ENCODE measurements at places on chromosomes 13 and 19. TPM values are rescaled to one million over a fixed set of nuclear protein-coding genes. Genes with fewer than 3 reads are reported as not detected.

The RUBCNL gene
- not detected for total RNA-seq

The CEACAM5 gene
- total RNA-seq, result not detected

The SRRM5 gene
- total RNA-seq, result 0.58 TPM

The ZNF285 gene
- total RNA-seq, result 1.0 TPM

The MCEMP1 gene
- not detected for total RNA-seq

- H3K4me1 ChIP-seq, result no peaks in the 10 kb centered on the region
- DNase-seq, result no peak
- H3K4me3 ChIP-seq, result no peak overlapping the region
- no peak overlapping the region for H3K27ac ChIP-seq
Observed at GRCh38 chr13:105655046-105655445, 880.4 kb downstream of the EFNB2 start.

DNA sequence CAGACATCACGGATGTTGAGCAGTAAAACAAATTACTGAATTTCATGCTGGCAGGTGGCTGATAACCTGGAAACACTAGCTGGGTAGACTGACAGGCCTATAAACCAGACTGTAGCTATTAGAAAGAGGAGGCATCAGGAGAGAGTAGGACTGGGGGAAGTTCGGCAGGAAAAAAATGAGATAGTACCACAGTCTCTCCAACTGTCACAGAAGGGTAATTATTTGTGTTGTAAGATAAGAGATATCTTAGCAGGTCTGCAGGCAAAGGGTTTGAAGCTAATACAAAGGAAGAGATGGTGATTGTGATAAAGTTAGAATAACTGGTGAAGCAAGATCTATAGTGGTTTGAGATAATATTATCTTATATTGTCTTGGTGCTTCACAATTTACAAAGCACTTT lies 41.7 kb downstream of the MIPEP start:
- no peak overlapping the region for H3K4me3 ChIP-seq
- H3K27ac ChIP-seq, result peak overlapping the region; percentile 13
- DNase-seq, result no peak
- no peaks in the 10 kb centered on the region for H3K4me1 ChIP-seq
- no peaks in the 10 kb centered on the region for H3K36me3 ChIP-seq
- no peaks in the 10 kb centered on the region for H3K27me3 ChIP-seq

DNA sequence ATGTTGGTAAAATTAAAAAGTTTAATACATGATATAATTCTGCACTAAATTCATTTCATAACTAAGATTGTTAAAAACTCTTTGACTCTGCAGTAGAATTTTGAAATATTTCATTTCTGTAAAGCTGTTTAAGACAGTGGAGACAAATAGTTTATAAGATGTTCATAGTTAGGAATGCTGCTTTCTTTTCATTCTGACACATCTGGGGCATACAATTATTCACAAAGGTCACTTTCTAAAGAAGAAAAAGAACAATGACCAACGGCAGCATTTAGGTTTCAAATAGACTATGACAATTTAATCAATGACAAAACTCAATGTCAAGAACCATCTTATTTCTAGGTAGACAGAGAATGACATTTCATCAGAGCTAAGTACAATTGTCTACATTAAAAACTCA lies 1422.1 kb downstream of the PCDH9 start:
- H3K4me1 ChIP-seq, result no peaks in the 10 kb centered on the region
- no peak for DNase-seq
- H3K27ac ChIP-seq, result no peak overlapping the region
- no peaks in the 10 kb centered on the region for H3K27me3 ChIP-seq
- H3K4me3 ChIP-seq, result no peak overlapping the region
- no peaks in the 10 kb centered on the region for H3K36me3 ChIP-seq

- no peaks in the 10 kb centered on the region for H3K27me3 ChIP-seq
- DNase-seq, result no peak
- H3K27ac ChIP-seq, result no peak overlapping the region
Observed at GRCh38 chr19:5345895-5346386, 5.3 kb upstream of the PTPRS start.

- peak; percentile 3 for DNase-seq
- H3K27me3 ChIP-seq, result no peaks in the 10 kb centered on the region
- no peak overlapping the region for H3K4me3 ChIP-seq
Observed at GRCh38 chr13:19818223-19818842, 35.6 kb upstream of the PSPC1 start.

- no peaks in the 10 kb centered on the region for H3K27me3 ChIP-seq
- no peaks in the 10 kb centered on the region for H3K36me3 ChIP-seq
- DNase-seq, result no peak
- H3K4me3 ChIP-seq, result no peak overlapping the region
- H3K27ac ChIP-seq, result no peak overlapping the region
Observed at GRCh38 chr13:85420136-85420535, 379.1 kb downstream of the SLITRK6 start.

DNA sequence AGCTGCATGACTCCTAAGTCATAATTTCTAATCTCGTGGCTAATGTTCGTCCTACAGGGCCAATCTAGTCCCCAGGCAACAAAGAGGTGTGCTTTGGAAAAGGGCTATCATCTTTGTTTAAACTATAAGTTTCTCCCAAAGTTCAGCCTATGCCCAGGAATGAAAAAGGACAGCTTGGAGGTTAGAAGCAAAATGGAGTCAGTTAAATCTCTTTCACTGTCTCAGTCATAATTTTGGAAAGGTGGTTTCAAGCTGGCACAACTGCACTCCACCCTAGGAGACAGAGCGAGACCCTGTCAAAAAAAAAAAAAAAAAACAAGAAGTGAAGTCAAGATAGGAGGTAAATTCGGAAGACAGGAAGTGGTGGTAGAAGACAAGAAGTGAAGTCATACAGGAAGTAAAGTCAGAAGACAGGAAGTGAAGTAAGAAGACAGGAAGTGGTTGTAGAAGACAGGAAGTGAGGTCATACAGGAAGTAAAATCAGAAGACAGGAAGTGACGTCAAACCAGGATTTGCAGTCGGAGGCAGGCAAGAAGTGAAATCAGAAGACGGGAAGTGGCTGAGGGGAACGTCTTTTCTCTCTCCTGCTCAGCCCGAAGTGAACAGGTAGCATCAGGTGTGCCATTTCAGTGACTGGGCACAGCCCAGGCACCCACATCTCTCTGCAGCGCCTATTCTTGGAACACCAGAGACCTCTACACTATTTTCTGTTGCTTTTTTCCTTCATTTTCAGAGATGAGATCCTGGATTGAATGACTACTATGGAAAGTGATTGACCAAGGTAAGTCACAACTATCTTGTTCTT lies 32.2 kb downstream of the GP6 start:
- H3K4me3 ChIP-seq, result peak overlapping the region; percentile 63
- peak; percentile 42 for DNase-seq
- H3K27ac ChIP-seq, result peak overlapping the region; percentile 72
- peaks cover 13% of the 10 kb centered on the region for H3K4me1 ChIP-seq
- peaks cover 4% of the 10 kb centered on the region for H3K27me3 ChIP-seq

DNA sequence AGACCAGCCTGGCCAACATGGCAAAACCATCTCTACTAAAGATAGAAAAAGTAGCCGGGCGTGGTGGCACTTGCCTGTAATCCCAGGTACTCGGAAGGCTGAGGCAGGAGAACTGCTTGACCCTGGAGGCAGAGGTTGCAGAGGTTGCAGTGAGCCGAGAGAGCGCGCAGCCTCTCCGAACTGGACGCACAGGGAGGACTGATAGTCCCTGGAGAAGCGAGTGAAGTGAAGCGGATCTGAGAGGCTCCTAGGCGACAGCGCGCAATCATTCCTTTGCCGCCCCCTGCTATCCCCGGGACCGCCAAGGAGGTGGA lies 233 bp downstream of the ZNF561 start:
- peaks cover 19% of the 10 kb centered on the region for H3K4me1 ChIP-seq
- H3K36me3 ChIP-seq, result peaks cover 28% of the 10 kb centered on the region
- H3K27me3 ChIP-seq, result no peaks in the 10 kb centered on the region
- peak overlapping the region; percentile 83 for H3K4me3 ChIP-seq
- no peak for DNase-seq
- peak overlapping the region; percentile 96 for H3K27ac ChIP-seq

GRCh38 chr19:7658219-7658686 lies 10.6 kb upstream of the RETN start:
- H3K4me1 ChIP-seq, result peaks cover 13% of the 10 kb centered on the region
- H3K4me3 ChIP-seq, result peak overlapping the region; percentile 30
- no peak overlapping the region for H3K27ac ChIP-seq
- no peaks in the 10 kb centered on the region for H3K27me3 ChIP-seq
- DNase-seq, result no peak
- no peaks in the 10 kb centered on the region for H3K36me3 ChIP-seq

Measured in CD8-positive, alpha-beta memory T cell (primary cell).